H9 (cell line): ENCODE measurements at places on chromosomes 12 and 14.

GRCh38 chr14:37708481-37708880 lies 113.1 kb downstream of the TTC6 start:
- no peak for DNase-seq

DNA sequence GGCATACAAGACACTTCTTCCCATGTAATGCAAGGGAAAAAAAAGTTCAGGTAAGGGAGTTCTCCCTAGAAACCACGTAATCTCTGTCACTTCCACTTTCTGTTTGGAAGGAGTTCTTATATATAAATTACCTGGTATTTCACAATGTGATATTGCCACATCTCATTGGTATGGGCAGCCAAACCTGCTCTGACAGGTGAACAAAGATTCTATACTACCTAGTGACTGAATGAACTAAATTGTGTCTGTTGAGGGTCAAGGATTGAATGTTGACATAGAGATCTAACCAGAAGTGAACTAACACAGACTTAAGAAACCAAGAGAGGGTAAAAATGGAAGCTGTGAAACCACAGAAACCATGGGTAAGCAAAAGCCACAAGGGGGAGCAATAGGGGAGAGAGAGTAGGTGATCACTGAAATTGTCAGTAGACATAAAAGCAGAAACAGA lies 161.3 kb downstream of the RPL10L start:
- peak; percentile 40 for DNase-seq

GRCh38 chr14:95070748-95071435 lies 86.4 kb downstream of the DICER1 start:
- DNase-seq: no peak

- peak; percentile 51 for DNase-seq
Observed at GRCh38 chr12:47085815-47086252, 6.1 kb upstream of the AMIGO2 start.

DNA sequence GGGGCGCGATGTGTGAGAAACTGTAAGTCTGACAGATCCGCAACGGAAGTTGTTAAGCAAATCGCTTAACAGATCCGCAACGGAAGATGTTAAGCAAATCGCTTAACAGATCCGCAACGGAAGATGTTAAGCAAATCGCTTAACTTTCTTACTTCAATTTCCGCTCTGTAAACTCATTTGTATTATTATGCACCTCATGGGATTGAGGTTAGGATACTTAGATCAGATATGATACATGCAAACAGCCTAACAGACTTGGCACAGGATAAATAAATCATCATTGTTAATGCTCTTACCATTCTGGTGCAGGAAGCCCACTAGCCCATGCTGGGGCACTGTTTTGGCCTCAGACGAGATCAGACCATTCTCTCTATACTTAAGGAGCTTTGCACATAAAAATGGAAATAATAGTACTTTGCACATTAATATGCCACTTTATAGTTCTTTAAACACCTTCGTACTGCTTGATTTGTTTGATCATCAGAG lies 399 bp downstream of the NCAPD2 start:
- no peak for DNase-seq

DNA sequence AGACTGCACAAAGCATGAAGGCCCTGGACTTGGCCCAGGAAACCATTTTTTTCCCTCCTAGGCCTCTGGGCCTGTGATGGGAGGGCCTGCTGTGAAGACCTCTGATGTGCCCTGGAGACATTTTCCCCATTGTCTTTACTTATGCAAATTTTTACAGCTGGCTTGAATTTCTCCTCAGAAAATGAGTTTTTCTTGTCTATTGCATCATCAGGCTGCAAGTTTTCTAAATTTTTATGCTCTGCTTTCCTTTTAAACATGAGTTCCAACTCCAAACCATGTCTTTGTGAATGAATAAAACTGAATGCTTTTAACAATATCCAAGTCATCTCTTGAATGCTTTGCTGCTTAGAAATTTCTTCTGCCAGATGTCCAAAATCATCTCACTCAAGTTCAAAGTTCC lies 43.7 kb upstream of the TRHDE start:
- DNase-seq: no peak
